Fibroblast of skin of right quadriceps (primary cell): ENCODE measurements at places on chromosomes 13 and 19.
A peak's percentile ranks its signal among the peaks of the same experiment; 100 is the strongest.

DNA sequence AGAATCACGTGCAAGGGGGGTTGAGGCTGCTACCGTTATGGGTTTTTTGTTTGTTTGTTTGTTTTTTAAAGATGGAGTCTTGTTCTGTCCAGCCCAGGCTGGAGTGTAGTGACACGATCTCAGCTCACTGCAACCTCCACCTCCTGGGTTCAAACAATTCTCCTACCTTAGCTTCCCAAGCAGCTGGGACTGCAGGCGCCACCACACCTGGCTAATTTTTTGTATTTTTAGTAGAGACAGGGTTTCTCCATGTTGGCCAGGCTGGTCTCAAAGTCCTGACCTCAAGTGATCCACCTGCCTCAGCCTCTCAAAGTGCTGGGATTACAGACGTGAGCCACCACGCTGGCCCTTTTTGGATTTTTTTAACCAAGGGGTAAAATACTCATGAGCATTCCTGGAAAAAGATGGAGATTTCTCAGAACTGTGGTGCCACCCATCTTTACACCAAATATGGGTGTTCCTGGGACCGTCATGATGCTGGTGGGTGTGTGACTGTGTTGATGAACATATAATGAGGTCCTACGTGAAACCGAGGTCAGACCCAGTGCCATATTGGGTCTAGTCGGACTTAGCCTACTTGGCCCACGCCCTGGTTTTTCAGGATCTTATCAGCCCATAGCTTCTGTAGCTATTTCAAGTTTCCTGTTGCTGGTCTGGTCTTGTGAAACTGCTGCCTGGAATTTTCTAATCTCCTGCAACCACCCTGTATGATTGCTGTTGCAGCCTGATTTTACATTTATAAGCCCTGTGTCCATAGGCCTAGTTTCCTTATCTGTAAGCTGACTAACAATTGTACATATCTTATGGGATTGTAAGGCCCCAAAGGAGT is 6.2 kb downstream of the PPP1R15A start:
- no peak for DNase-seq

DNA sequence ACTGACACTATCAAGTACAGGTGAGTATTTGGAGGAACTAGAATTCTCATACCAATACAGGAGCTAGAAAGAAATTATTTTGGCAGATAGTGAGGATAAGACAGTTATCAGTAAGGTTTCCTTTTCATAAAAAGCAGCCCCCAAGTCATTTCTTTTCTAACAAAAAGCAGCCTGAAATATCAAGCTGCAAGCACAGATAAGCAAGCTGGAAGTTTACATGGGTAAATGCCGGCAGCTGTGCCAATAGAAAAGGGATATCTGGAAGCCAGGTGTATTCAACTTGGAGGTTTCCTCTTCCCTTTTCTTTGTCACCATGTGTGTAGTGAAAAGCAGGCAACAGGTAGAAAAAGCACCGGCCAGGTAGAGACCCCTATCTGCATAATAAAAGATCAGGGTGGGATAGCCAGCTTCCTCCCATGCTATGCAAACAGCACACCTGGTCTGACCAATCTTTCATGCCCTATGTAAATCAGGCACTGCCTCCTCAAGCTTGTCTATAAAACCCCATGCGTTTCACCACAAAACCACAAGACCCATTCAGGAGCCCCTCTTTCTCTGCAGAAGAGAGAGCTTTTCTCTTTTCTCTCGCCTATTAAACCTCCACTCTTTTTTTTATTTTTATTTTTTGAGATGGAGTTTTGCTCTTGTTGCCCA is 22.9 kb downstream of the CYP4F2 start:
- no peak for DNase-seq

DNA sequence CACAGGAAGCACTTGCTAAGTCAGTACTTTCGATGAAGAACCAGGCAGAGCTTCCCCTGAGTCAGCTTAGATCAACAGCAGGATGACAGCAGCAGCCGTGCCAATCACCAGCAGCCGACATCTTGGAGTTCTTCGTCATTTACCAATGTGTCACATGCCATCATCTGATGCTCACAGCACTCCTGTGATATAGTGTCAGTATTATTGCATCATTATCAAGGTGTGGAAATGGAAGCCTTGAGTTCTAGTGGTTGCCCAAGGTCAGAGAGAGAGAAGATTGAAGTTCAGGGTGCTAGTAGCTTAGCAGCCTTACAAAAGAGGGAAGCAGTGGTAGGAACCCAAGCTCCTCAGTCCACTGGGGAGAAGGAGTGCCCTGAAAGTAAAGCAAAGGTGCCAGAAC is 331.5 kb downstream of the ZNF536 start:
- DNase-seq, result no peak

DNA sequence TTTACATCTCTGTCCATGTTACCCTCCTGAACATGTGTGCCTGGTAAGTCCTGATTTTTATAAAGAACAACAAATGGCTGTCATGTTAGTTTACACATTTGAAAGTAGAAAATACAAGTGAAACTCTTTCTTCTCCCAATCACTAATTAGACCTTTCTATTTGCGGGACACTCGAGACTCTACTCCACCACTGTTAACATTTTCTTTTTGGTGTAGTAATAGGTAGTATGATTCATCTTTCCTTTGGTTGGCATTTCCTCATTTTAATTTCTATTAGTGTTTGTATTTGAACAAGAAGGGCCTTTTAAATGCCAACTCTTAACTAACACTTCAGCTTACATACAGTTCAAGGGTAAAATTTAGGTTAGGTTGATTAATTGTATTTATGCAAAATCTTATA is 371.1 kb downstream of the PCDH9 start:
- no peak for DNase-seq

- no peak for DNase-seq
These were observed 154.8 kb downstream of the ABCC4 start for GRCh38 chr13:95146486-95146885.

- DNase-seq, result no peak
These were observed 9.5 kb downstream of the NDUFA11 start for GRCh38 chr19:5893907-5894703.

- DNase-seq, result no peak
These were observed 216.2 kb downstream of the IRS2 start for GRCh38 chr13:109569958-109570711.

GRCh38 chr13:102440259-102440936 is 38.5 kb upstream of the FGF14 start:
- no peak for DNase-seq

DNA sequence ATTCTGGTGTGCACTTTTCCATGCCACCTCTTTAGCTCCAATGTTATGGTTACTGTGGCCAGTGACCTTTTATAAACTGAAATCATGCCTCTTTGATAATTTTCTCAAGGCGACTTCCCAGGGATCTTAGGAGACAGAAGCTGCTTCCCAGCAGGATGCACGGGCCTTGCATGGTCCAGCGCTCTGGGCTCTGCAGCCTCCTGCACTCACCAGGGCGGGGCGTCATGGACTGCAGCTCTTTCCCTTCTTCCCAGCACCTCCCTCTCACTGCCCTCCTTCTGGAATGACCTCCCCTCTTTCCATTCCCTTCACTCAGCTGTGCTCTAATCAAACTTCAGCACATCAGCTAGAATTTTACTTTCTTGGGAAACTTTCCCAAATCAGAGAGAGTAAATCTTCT is 318.3 kb downstream of the IRS2 start:
- no peak for DNase-seq

DNA sequence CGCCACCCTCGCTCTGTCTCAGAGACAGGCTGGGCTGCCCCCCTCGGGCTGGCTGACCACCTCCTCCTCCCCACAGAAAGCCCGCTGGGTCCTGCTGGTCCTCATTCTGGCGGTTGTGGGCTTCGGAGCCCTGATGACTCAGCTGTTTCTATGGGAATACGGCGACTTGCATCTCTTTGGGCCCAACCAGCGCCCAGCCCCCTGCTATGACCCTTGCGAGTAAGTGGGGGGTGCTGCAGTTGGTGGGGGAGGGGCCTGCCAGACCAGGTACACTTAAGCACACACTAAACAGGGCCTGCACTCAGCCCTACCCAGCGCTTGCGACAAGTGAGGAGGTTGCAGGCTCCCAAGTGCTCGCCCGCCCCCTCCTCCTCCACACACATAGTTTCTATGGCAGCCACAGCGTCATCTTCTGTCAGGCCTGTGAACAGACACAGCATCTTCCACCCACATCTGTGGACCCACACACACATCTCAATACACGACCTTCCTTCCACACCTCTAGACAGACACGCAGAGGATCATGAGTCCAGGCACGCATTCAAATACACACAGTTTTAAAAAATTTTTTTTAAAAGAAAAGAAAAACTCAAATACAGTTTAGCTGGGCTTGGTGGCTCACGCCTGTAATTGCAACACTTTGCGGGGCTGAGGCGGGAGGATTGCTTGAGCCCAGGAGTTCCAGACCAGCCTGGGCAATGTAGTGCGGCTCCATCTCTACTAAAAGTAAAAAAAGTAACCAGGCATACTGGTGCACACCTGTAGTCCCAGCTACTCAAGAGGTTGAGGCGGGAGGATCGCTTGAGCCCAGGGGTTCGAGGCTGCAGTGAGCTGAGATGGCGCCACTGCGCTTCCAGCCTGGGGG is 18.4 kb downstream of the PLD3 start:
- peak; percentile 55 for DNase-seq

- no peak for DNase-seq
These were observed 3.8 kb downstream of the CBY2 start for GRCh38 chr13:45705918-45706317.

GRCh38 chr13:49980266-49980665 is 16.6 kb upstream of the TRIM13 start:
- no peak for DNase-seq

GRCh38 chr13:51346397-51346796 is 6.9 kb downstream of the SERPINE3 start:
- DNase-seq, result no peak

GRCh38 chr13:46575301-46575771 is 22.4 kb downstream of the LRCH1 start:
- peak; percentile 48 for DNase-seq
